ENCODE measurements at places on chromosomes 16 and 17. TPM values are rescaled to one million over a fixed set of nuclear protein-coding genes. Genes with fewer than 3 reads are reported as not detected.

The C17orf78 gene
- not detected for total RNA-seq

The SP6 gene
- total RNA-seq: 0.13 TPM

DNA sequence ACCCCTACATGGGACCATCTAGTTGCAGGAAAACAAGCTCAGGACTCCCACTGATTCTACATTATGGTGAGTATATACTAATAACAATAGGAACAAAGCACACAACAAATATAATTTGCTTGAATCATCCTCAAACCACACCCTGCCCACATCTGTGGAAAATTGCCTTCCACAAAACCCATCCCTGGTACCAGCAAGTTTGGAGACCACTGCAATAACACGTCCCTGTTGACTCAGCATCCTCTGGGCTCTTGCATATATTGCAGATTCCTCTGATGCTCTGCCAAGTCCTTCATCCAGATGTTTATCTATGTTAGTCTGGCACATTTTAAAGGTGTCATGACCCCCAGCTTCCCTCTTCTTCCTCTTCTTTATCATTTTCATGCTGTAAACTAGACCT, 138.4 kb downstream of the PCTP start:
- H3K4me3 ChIP-seq: no peak overlapping the region
- H3K27me3 ChIP-seq: peaks cover 2% of the 10 kb centered on the region
- H3K4me1 ChIP-seq: no peaks in the 10 kb centered on the region
- H3K27ac ChIP-seq: no peak overlapping the region
- no peaks in the 10 kb centered on the region for H3K36me3 ChIP-seq

DNA sequence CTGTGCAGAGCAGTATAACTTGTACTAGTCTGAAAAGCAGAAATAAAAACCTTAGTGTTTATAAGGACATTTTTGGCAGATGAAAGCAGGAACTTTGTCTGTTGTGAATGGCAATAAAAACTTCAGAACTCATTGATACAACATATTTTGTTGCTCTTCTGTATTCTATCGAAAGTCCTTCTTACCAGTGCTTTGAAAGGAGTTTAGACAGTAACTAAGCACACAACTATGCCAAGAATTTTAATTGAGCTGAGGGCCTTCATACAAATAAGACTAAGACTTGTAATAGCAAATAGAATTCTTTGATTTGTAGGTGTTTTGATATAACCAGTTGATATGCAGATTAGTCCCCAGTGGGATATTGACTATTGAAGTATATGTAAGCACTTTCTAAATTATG, 308.4 kb downstream of the ZFHX3 start:
- no peaks in the 10 kb centered on the region for H3K36me3 ChIP-seq
- peaks cover 1% of the 10 kb centered on the region for H3K27me3 ChIP-seq
- no peak overlapping the region for H3K27ac ChIP-seq

The ATPAF2 gene
- total RNA-seq: 29.7 TPM

DNA sequence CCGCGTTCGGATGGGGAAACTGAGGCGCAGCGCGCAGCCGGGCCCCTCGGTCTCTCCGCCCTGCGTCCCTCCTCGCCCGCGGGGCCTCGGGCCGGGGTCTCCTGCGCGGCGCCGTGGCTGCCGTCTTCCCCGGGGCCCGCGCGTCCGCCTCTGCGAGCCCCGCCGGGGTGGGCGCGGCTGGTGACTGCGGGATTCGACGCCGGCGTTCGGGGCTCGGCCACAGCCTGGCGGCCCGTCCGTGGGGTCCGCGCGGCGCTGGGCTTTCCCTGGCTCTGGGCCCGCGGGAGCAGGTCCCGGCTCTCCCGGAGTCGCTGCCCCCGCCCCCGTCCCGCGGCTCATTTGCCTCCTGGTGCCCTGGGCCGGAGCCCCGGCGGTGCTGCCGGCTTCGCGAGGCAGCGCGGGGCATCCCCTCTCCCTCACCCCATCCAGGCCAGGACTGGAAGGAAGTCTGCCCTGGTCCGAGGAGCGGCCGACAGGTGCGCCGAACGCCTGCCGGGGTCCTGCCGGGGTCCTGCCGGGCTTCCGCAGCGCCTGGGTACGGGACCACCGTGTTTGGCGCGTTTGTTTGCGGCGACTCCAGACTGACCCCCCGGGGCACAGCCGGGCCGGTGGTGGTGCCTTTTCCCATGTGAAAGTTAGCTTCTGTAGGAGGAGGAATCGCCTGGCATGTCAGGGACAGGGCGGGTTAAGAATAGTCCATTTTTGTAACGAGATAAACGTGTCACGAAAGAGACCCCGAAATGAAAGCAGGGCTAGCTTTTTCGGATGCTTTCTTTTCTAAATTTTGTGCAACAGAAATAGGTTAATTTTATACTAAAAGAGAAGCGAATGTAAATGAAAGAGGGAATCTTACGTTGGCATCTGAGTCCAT, 671 bp downstream of the CHMP6 start:
- DNase-seq: no peak
- H3K27me3 ChIP-seq: no peaks in the 10 kb centered on the region

The UBB gene
- total RNA-seq: 1,337 TPM

DNA sequence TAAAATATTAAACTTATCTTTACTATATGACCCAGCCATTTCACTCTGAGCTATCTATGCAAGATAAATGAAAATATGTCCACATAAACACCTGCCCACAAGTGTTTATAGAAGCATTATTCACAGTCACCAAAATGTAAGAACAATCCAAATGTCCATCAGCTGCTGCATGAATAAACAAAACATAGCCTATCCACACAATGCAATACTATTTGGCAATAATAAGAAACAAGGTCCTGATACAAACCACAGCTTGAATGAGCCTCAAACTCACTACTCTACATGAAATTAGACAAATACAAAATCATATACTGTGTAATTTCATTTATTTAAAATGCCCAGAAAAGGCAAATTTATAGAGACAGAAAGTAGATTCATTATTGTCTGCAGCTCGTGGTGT, 355.1 kb downstream of the CDH8 start:
- no peak for DNase-seq
- no peaks in the 10 kb centered on the region for H3K4me1 ChIP-seq
- H3K27me3 ChIP-seq: no peaks in the 10 kb centered on the region
- no peak overlapping the region for H3K27ac ChIP-seq

- peak overlapping the region; percentile 16 for H3K27ac ChIP-seq
- H3K36me3 ChIP-seq: peaks cover 22% of the 10 kb centered on the region
- H3K4me1 ChIP-seq: peaks cover 52% of the 10 kb centered on the region
- no peak for DNase-seq
- H3K27me3 ChIP-seq: no peaks in the 10 kb centered on the region
Measured at GRCh38 chr17:47180337-47180736, 8.8 kb downstream of the CDC27 start.

GRCh38 chr17:78958641-78959127, 21.0 kb downstream of the LGALS3BP start:
- H3K36me3 ChIP-seq: no peaks in the 10 kb centered on the region
- no peaks in the 10 kb centered on the region for H3K27me3 ChIP-seq

GRCh38 chr16:20850981-20851380, 44.7 kb downstream of the REXO5 start:
- no peak overlapping the region for H3K27ac ChIP-seq
- H3K4me3 ChIP-seq: no peak overlapping the region
- DNase-seq: no peak
- peaks cover 2% of the 10 kb centered on the region for H3K36me3 ChIP-seq
- H3K27me3 ChIP-seq: no peaks in the 10 kb centered on the region
- H3K4me1 ChIP-seq: peaks cover 10% of the 10 kb centered on the region

DNA sequence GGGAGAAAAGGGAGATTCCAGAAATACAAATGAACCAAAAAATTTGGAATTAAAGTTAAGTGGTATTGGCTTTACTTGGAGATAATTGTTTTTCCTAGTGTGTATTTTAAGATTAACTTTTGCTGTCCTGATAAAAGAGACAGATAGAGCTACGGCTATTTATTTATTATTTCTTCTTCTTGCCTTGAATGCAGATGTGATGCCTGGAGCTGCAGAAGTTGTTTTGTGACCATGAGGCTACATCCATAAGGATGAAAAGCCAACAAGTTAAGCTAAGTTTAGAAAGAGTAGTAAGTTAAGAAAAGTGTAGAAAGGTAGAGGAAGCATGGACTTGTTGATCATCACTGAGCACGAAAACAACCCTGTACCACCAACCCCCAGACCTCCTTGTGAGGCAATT, 41.7 kb downstream of the SOX9 start:
- no peaks in the 10 kb centered on the region for H3K4me1 ChIP-seq
- no peak overlapping the region for H3K27ac ChIP-seq
- no peak for DNase-seq
- no peaks in the 10 kb centered on the region for H3K36me3 ChIP-seq
- no peaks in the 10 kb centered on the region for H3K27me3 ChIP-seq
- no peak overlapping the region for H3K4me3 ChIP-seq

GRCh38 chr16:24022797-24023196, 187.0 kb downstream of the PRKCB start:
- DNase-seq: no peak
- H3K27me3 ChIP-seq: no peaks in the 10 kb centered on the region
- peaks cover 20% of the 10 kb centered on the region for H3K4me1 ChIP-seq
- no peak overlapping the region for H3K4me3 ChIP-seq
- H3K27ac ChIP-seq: no peak overlapping the region

DNA sequence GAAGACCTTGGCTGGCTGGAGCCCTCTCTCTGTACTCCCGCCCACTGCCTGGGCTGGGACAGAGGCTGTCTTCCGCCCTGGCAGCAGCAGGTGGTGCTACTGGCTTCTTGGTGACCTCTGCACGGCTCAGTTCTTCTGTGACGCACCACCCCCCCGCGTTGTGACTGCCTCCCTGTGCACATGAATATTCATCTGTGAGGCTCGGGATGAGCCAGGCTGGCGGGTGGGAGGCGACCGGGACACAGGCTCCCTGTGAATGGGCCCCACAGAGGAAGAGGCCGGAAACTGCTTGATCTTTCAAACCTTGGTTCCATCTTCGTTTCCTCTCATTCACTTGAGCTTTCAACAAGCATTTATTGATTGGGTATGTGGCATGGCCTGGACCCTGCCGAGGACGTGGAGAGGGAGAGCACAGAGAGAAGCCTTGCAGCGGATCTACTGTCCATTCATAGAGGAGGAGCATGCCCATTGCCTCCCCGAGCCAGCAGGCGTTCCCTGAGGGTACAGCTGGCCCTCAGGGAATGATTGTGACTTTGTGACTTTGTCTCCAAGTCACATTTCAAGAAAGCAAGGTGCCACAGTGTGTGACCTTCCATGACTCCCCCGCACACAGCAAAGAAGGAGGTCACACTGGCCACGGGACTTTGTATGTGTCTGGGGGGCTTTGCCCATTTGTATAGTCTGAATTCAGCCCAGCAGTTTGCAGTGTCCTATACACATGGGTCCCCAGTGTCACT, 45.0 kb downstream of the B9D1 start:
- H3K27ac ChIP-seq: no peak overlapping the region
- H3K4me1 ChIP-seq: no peaks in the 10 kb centered on the region
- no peak for DNase-seq
- H3K4me3 ChIP-seq: no peak overlapping the region
- no peaks in the 10 kb centered on the region for H3K36me3 ChIP-seq

Measured in activated CD8-positive, alpha-beta T cell treated with anti-CD3 and anti-CD28 coated beads for 36 hours (primary cell).